ENCODE measurements at places on chromosomes 6 and 20.

DNA sequence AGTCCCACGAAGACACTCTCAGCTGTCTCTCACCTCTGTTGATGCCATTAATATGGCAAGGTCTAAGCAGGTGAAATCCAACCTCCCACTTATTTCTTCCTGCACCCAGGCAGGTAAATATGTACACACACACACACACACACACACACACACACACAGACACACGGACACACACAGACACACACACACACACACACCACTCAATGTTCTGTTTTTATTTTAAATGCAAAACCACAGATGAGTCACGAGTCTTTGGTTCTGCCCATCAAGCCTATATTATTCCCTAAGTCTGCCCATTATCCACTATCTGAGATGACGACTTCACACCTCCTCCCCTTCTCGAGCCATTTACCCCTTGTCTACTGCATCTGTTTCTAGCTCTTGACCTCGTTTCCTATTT lies 344.7 kb downstream of the CDH26 start:
- no peak for DNase-seq

DNA sequence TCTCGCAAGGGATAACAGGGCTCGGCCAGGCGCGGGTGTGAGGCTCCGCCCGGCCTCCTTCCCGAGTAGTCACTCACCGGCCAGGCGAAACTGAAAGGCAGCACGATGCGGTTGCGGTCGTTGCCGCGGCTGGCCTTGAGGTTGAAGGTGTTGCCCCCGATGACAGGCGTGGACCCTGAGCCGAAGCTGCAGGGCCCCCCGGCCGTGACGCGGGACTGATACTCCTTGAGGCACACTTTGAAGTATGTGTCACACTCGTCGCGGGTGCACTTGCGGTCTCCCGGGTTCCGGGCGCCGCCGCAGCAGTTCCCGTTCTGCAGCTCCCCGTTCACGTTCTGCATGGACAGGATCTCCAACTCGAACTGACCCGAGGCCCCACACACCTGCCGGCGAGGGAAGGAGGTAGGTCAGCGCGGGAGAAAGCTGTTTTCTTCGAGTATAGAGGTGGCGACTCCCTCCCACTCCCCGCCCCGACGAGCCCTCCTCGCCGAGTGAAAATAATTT lies 1.1 kb downstream of the JAG1 start:
- no peak for DNase-seq

- no peak for DNase-seq
Measured at GRCh38 chr6:144931172-144932035, 646.3 kb downstream of the UTRN start.

GRCh38 chr6:17022604-17023003 lies 79.2 kb upstream of the STMND1 start:
- no peak for DNase-seq

DNA sequence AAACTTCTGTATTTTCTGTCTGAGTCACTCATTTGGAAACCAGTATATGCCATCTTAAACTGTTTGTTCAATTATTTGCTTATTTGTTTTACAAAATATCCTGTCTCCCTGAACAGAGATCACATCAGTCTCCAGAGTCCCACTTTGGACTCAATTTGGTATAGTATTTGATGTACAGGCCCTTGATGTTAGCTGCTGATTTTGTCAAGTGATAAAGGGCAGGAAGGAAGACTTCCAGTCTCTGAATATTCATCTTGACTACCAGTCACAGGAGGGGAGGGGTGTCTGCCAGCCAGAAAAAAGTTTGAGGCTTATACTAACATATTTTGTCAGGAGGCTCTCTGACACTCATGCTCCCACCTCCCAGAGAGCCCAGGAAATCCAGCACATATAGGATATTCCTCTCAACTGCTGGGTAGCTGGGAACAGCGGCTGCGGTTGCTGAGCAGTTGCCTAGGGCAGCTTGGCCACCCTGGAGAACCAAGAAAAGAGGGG lies 376.8 kb upstream of the RUNX2 start:
- DNase-seq = no peak

GRCh38 chr6:26472549-26473290 lies 15.0 kb downstream of the BTN2A1 start:
- no peak for DNase-seq

- DNase-seq = no peak
Measured at GRCh38 chr6:73062837-73063236, 162.5 kb downstream of the KHDC1L start.

GRCh38 chr6:1701668-1702353 lies 92.1 kb downstream of the FOXC1 start:
- no peak for DNase-seq

GRCh38 chr6:163826629-163827028 lies 412.1 kb downstream of the QKI start:
- DNase-seq = no peak

DNA sequence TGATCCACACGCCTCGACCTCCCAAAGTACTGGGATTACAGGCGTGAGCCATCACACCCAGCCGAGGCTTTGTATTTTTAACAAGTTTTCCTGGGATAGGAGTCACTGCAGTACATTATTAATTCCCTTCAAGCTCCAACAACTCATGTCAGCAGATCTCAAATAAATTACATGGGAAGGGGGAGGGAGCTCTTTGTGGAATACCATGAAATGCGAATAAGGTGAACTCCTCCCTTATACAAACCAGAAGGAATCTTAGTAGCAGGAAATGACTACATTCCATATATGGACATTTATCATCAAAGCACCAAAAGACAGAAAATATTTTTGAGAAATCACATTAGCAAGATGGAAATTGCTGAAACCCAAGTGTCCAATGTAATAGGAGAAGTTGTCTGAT lies 2.9 kb downstream of the GSS start:
- no peak for DNase-seq

DNA sequence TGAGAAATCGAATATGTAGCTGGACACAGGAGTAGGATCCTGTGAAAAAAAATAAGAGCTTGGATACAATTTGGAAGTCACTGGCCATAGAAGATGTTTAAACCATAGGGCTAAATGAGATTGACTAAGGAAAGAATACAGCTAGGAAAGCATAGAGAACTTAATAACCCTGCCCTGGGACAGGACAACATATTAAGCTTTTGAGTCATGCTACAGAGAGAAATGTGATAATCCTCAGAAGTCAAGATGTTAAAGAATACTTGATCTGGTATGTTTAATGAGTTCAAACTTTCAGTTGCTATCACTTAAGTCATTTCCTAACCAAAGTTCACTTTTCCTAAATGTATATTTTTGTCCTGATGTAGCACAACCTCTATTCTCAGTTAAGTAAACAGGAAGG lies 154.6 kb upstream of the TSHZ2 start:
- no peak for DNase-seq

DNA sequence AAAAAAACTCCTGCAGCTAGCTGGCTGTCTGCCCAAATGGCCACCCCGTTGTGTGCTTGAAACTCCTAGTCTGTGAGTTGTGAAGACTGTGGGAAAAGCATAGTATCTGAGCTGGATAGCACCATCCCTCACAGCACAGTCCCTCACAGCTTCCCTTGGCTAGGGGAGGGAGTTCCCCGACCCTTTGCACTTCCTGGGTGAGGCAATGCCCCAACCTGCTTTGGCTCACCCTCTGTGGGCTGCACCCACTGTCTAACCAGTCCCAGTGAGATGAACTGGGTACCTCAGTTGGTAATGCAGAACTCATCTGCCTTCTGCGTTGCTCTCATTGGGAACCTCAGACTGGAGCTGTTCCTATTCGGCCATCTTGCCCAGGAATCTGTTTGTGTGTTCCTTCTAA lies 260.6 kb upstream of the STXBP5 start:
- DNase-seq = no peak

DNA sequence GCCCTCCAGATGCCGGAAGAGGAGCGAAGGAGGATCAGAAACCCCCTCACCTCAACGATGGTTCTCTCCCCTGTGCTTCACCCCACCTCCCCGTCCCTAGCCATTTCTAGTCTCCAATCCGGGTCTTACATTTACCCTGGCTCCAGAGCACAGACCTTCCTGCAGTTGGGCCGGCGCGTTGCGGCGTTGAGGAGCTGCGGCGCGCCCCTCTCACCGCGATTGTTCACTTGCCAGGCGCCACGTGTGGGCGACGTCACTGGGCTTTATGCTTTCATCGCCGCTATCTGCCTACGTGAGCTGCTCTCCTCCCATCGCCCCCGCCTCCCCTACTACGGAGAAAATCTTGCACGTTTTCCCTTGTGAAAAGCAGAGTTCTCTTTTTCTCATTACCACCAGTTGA lies at the start of gene CRISP2:
Gene CRISP2 (minus strand): TSS at position 198 of the 400 bp plus-strand sequence. CDS start 4,347 bp downstream, outside the sequence.
- DNase-seq = no peak

DNA sequence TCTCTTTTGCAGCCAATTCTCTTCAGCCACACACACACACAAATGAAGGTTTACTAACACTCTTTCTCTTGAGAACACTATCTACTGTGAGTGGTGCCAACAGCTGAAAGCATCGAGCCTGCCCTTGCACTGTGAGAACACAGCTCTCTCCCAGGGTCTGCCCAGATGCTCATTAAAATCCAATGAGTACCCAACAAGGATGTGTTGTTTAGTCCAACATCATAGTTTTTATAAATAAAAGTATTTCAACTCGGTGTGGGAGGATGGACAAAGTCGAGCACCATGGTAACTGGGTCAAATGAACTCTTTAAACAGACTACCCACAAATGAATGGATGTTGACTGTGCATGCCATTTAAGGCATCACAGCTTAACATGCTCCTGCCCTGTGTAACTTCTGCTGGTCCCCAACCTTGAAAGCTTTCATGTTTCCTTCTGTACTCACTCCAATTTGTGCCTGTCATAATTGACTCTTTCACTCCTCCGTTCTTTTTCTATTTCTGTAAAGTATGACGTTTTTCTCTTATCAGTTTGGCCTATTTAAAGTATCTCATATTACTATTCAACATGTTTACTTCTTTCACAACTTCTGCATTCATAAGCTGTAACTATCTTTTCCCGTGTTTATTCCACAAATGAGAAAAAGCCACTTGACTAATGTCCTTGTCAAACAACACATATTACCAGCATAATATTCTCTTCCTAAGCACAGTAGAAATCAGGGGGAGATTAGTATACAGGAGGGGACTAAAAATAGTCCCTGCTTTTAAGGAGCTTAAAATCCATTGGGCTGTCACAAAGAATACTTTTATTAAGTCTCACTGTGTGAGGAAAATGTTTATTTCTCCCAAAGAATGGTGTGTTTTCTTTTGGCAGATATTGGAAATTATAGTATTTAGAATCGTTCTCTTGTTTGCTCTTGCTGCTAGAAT lies 215.4 kb downstream of the RFPL4B start:
- no peak for DNase-seq

GRCh38 chr20:63134201-63134612 lies 81.7 kb downstream of the YTHDF1 start:
- DNase-seq = no peak

DNA sequence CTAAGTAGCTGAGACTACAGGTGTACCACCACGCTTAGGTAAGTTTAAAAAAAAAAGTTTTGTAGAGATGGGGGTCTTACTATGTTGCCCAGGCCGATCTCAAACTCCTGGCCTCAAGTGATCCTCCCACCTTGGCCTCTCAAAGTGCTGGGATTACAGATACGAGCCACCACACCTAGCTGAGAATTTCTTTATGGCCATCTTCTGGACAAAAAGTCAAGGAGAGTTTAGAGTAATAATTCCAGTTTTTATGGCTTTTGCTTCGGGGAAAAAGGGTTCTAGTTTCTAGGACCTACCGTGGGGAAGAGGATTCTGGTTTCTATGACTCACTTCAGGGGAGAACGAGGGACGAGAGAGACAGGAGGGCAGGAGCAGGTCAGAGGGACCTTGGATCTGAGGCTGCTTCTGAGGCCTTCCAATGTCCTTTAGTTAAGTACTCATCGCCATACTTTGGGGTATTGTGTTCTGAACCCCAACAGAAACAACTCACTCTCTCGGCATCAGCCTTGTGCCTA lies 69.3 kb upstream of the IER3 start:
- no peak for DNase-seq

GRCh38 chr6:162940426-162940825 lies 212.7 kb downstream of the PACRG start:
- DNase-seq = no peak

- DNase-seq = no peak
Measured at GRCh38 chr6:26383624-26384417, 913 bp downstream of the BTN2A2 start.

DNA sequence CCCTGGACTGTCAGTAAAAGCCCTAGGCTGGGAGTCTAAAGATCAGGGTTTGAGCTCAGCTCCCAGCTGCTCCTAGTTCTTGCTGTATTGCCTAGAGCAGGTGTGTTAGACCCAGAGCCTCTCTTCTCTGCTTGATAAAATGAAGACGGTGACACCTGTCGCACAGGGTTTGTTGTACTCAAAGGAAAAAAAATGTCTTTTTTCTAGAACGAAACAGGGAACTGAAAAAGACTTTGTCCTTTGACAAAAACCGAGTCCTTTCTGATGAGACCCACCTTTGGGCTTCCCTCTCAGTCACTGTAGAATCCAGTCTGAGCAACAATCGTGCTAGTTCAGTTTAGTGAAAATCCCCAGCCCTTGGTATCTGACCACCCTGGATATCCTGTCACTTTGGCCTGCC lies 102.1 kb upstream of the LAMP5 start:
- DNase-seq = no peak

GRCh38 chr6:29861521-29862255 lies 34.1 kb downstream of the HLA-G start:
- DNase-seq = no peak

DNA sequence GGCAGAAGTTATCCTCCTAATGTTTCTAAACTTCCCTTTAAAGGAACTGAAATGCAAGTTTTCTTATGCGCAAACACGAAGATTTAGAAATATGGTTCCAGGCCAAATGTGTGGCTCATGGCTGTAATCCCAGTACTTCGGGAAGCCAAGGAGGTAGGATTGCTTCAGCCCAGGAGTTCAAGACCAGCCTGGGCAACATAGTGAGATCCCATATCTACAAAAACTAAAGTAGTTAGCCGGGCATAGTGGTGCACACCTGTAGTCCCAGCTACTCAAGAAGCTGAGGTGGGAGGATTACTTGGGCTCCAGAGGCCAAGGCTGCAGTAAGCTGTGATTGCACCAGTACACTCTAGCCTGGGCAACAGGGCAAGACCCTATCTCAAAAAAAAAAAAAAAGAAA lies 95.8 kb upstream of the SCAF8 start:
- DNase-seq = no peak

DNA sequence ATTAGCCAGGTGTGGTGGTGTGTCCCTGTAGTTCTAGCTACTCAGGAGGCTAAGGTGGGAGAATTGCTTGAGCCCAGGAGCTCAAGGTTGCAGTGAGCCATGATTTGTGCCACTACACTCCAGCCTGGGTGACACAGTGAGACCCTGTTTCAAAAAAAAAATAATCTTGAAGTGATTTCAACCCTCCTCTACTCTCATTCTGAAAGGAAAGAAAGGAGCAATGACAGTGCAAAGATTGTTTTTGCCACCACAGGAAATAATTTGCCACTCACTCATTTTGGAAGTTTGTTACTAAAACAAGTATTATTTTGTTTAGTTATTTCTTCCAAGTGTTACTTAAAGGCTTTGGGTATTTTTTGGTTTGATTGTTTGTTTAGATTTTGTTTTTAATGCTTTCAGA lies 45.6 kb downstream of the BLTP3A start:
- DNase-seq = no peak

- DNase-seq = no peak
Measured at GRCh38 chr6:130752267-130752666, 74.9 kb upstream of the SMLR1 start.

- DNase-seq = no peak
Measured at GRCh38 chr6:163950159-163950558, 535.6 kb downstream of the QKI start.

- DNase-seq = no peak
Measured at GRCh38 chr6:158991017-158991723, 8.8 kb downstream of the RSPH3 start.

- no peak for DNase-seq
Measured at GRCh38 chr20:3672547-3673171, 9.2 kb downstream of the ADAM33 start.
